ENCODE measurements at places on chromosomes 1 and 21.

DNA sequence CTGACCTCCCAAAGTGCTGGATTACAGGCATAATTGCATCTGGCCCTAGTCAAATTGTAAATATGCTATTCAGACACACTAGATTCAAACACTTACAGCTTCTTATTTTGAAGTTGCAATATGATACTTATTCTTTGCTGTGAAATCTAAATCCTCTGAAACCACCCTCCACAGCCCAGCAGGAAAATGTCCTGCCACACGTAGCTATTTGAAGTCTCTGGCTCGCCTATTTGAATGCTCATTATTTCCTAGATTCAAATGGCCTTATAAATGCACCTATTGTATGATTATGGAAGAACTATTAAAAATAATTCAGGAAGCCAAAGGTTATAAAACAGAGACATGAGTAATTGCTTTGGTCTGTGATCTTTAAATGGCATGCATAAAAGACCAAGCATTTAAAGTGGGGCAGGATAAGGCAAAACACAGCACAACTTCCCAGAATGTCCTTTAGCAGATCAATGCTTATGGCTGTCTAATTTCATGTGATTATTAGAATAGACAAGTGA, 26.6 kb upstream of the FBXO28 start:
- no peak for DNase-seq

DNA sequence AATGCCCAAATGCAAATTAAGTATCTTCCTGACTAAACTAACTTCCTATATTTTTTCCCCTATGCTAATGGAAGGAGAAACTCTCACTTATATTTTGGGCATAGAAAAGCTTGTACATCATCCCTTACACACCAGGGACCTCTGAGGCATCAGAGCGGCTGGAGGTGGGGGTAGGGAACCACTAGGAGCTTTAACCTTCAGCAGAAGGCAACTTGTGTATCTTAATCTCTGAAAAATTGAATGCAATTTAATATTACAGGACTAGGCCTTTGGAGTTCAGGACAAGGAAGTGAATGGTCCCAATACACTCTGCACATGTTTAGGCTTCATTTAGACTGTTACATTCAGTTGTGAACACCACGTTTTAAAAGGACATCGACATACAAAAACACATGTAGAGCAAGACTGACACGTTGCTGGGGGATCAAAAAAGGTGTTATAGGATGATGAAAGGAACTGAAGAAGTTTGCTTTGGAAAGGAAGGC, 85.9 kb downstream of the NAV1 start:
- no peak for DNase-seq

- peak; percentile 82 for DNase-seq
Observed at GRCh38 chr1:118984086-118984721, 3.9 kb downstream of the TBX15 start.

DNA sequence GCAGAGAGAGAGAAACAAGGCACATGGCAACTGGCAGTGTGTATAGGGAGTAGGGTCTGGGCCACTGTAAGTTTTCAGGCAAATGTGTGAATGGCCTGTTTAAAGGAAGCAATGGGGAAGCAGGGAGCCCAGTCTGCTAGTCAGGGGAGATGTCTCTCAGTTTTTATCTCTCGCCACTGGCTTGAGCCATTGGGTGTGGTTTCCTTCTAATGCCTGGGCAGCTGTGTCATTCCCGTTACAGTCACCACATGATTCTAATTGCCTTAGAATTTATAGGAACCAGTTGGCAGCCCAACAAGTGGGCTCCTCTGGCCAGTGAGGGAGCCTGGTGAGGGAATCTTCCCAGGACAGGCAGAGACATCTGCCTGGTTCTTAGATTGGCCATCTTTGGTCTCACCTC, 182.4 kb downstream of the DISC1 start:
- DNase-seq: peak; percentile 31

- DNase-seq: no peak
Observed at GRCh38 chr1:1938613-1939295, 19.7 kb upstream of the TMEM52 start.

GRCh38 chr1:225691377-225691776, 38.5 kb upstream of the ENAH start:
- peak; percentile 54 for DNase-seq

- DNase-seq: peak; percentile 92
Observed at GRCh38 chr1:35505911-35506798, 51.0 kb downstream of the KIAA0319L start.

DNA sequence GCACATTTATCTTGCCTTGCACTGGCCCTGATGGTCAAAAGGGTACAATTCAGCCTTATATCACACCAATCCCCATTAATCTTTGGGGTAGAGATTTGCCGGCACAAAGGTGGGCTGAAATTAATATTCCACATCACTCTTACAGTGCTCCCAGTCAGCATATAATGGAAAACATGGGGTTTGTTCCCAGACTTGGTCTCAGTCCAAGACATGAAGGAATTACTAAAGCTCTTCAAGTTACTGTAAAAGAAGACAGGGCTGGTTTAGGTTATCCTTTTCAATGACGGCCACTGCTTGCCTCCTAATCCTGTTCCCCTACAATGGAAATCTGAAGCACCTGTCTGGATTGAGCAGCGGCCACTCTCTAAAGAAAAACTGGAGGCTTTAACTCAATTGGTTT, 160.7 kb downstream of the IER5 start:
- no peak for DNase-seq

- DNase-seq: no peak
Observed at GRCh38 chr1:113253187-113253586, 137.1 kb upstream of the MAGI3 start.

DNA sequence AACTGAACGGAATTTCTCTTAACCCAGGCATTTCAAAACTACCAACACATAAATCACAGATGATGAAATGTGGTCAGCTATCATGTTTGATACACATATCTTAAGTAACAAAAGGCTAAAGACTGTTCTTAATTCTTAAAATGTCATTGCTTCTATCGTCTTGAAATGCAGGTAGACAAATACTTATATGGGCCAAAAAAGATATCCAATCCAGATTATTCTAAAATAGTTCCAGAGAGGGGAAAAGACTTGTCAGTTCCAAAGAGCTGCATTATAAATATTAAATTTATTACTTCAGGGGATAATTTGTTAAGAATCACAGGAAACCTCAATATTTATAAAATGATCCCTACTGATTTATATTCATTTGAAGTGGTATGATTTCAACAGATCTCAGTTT, 259.4 kb downstream of the FAF1 start:
- no peak for DNase-seq

GRCh38 chr1:109131800-109132199, 17.9 kb downstream of the ELAPOR1 start:
- DNase-seq: no peak

GRCh38 chr1:88979054-88979748, 13.2 kb downstream of the KYAT3 start:
- DNase-seq: peak; percentile 53

DNA sequence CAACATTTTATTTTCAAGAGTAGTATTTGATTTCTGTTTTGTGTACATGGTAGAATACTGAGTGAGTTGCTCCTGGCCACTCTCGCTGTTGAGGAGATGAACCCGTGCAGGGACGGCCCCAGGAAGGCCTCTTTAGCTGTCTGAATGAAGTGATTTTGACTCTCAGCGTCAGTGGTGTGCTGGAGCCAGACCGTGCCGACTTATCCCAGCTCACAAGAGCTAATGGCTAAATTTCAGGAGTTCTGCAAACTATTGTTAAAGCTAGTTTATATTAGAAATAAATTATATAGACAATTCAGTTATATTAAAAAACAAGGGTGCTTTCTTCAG, 111.2 kb upstream of the KIF26B start:
- no peak for DNase-seq
